KBM-7 (cell line): ENCODE measurements at places on chromosomes 5 and 9.

DNA sequence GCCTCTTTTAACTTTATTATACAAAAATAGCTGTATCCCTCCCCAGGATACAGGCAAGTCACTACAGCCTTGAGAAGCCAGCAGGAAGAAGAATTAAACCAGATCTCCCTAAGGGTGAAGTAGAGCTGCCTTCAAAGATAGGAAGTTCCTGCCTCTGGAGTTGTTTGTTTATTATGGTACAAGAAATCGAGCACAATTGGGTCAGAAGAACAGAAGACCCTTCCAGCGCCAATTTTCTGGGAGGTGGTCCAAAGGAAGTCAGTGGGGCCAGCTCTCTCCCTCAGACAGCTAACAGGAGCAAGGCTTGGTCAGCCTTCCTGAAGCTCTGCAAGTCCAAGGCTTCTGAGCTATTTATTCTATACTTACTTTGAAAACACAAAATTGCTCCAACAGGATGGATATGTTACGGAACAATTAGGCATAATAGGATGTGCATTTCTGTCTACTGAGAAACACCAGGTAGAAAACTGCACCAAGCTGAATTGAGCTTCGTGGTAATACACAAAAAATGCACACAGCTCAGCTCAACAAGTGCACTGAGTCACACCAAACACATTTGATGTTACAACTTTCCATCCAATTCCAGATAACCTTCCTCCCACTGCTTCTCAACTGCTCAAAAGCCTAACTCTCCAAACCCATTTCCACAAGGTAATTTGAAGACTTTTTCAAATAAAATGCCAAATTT, 16.0 kb downstream of the SERINC5 start:
- DNase-seq, result no peak

GRCh38 chr5:56575821-56576220, 239.5 kb upstream of the MAP3K1 start:
- DNase-seq, result no peak

GRCh38 chr9:137955224-137955570, 77.6 kb downstream of the CACNA1B start:
- DNase-seq, result no peak

DNA sequence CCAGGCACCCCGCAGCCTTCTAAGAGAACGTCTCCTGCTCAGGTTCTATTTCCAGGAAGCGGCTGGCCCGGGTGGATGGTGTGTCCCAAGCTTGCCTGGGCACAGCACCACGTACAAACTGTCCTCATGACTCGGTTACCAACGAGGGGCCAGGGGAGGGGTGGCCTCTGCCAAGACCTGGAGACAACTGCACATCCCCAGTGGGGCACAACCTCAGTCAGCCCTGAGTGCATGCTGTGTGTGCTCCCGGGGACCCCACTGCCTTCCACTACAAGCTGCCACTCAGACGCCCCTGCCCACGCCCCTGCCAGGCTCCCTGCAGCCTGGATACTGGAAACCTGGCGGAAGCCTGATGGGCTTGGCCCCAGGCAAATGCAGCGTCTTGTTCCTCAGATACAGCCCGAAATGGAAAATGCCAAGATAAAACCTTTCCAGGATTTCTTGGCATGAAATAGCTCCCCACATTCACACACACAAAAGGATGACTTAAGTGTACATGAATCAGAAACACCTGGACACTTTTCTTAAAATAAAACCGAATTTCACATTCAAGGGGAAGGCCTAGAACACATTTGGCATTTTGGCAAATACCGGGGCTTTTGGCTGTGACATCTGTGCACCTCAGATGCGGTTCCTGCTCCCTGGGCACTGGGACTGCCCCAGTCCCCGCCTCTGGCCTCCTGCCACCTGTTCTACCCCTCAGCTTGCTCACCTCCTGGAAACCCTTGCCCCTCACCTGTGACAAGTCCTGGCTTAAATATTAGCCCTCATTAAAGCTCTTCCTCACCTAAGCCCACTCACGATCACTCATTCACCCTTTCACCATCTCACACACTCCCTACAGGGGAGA, 62.5 kb downstream of the COL23A1 start:
- DNase-seq, result no peak

GRCh38 chr5:6488021-6488420, 39.4 kb downstream of the UBE2QL1 start:
- no peak for DNase-seq

DNA sequence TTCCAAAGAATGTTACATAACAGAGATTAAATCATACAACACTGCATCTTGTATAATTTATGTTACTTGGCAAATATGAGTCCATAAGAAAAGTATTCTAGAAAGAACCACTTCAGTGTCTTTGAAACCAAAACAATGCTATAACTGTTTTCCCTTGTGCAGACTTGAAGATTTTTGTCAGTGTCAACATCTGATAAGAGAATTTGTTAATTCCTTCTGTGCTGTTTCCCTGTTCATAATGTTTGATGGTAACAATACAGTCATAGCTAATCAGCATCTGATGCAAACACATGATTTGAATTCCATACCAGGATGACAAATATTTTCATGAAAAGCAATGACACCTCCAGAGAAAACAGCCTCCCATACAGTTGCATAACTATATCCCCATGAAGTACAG, 306.8 kb downstream of the SEMA5A start:
- DNase-seq, result no peak

DNA sequence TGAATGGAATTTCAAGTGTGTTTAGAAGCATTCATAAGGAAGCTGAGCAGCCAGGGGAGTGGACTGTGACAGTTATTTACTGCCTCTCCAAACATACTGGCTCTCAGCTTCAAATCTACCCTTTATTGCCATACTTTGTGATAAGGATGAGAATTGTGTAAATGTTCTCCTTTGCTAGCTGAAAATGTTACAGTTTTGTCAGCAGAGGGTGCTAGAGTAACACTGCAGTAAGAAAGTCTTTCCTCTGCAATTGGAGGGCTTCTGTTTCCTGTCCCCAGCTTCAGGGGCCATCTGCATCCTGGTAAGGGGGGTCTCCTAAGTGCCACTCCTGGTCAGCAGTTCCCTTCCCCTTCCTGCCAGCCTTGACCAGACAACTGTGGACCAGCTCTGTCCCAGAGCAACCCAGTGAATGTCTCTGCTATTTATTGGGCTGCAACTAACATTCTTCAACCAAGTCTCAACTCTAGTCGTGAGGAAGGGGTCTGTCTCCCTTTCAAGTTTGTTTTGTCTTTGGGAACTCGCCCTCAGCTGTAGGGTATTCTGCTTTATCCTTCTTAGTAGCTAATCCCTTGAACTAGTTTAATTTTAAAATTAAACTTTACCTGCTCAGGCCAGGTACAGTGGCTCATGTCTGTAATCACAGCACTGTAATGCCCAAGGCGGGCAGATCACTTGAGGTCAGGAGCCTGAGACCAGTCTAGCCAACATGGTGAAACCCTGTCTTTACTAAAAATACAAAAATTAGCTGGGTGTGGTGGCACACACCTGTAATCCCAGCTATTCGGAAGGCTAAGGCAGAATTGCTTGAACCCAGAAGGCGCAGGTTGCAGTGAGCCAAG, 45.3 kb downstream of the RAPGEF6 start:
- peak; percentile 63 for DNase-seq

DNA sequence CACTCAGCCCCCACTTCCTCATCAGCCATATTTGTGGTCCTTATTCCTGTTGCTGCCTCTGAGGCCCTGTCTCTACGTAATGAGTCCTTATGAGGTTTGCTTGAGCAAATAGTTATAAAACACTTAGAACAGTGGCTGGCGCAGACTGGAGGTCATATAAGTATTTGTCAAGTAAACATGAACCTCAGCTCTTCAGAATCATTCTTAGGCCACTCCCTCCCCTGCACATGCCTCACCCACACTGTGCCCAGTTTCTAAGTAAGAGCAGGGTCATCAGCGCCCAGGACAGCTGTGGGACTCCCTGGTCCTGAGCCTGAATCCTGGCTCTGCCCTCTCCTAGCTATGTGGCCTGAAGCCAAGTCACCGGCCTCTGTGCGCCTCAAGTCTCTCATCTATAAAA, 4.0 kb downstream of the ST6GALNAC4 start:
- DNase-seq, result no peak

GRCh38 chr9:23255346-23255745, 570.7 kb downstream of the ELAVL2 start:
- DNase-seq, result no peak

GRCh38 chr9:9783211-9783610, 829.6 kb downstream of the PTPRD start:
- DNase-seq, result no peak

DNA sequence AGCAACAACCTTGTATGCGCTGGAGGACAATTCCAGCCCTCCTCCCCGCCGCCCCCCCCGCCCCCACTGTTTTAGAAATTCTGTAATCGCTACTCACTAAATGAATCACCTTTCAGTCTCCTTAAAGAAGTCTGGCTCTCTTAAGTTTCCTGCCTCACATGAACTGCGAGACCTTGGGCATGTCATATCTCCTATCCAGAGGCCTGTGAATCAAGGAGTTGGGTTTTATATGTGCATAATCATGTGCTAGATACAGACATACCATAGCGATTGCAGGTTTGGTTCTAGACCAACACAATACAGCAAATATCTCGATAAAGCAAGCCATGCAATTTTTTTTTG, 337 bp upstream of the DMAC1 start:
- DNase-seq, result no peak

DNA sequence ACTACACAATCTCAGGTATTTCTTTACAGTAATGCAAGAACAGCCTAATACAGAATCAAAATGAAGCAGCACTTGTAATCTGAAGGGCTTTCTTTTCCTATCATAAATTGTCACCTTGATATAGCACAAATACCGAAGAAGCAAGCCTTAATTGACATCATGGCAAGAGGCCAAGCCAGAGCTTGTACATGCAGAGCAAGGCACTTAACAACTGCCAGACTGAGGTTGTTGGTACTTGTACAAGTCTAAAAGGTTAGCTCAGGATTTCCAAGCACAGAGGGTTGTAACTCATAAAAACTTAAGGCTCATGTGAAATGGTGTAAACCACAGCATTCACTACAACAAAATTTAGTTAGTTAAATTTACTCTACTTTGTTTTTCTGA, 158.8 kb upstream of the SPEF2 start:
- no peak for DNase-seq

DNA sequence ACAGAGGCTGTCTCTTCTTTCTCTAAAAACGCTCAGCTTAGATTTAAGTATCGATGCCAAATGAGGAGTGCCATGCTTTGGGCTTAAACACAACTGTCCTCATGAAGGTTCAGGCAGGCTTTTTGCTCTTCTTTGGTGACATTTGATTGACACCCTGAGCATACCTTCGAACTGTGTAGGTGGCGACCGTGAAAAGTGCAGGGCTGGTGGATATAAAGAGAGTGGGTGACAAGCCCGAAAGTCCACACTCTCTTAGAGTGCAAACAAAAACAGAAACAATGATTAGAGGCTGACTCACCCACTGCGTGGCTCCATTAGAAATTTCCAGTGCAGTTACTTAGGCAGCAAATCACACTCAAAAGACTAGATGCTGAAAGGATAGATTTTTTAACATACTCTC, 141.7 kb downstream of the SYK start:
- no peak for DNase-seq

GRCh38 chr9:132068605-132069004, 11.1 kb downstream of the MED27 start:
- no peak for DNase-seq

GRCh38 chr5:146447734-146448380, 724 bp downstream of the TCERG1 start:
- peak; percentile 60 for DNase-seq

- no peak for DNase-seq
Observed at GRCh38 chr5:111528056-111528455, 15.7 kb upstream of the STARD4 start.

- no peak for DNase-seq
Observed at GRCh38 chr5:150068472-150068871, 17.9 kb downstream of the CSF1R start.

GRCh38 chr9:136484153-136485048, 1.6 kb upstream of the SEC16A start:
- no peak for DNase-seq

GRCh38 chr9:134287591-134288491, 38.4 kb upstream of the RXRA start:
- DNase-seq, result no peak

GRCh38 chr5:112087222-112087621, 330.2 kb upstream of the NREP start:
- DNase-seq, result no peak

GRCh38 chr9:105132606-105133005, 111.8 kb upstream of the SLC44A1 start:
- no peak for DNase-seq

DNA sequence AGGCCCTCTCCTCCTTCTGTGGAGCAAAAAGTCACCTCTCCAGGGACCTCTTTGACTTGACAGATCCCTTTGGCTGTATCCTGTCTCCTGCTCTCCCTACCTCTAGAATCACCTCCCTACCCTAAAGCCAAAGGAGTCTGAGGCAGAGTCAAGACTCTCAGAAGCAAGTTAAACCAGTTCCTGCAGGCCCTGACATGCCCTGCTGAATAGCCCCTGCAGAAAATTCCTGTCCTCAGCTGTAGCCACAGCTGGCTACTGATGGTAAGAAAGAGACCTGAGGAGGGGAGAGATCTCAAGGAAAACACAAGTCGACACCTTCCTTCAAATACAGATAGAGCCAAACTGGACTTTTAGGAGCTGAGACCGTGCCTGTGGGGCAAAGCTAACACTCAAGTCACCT, 23.7 kb upstream of the UBAP2 start:
- peak; percentile 21 for DNase-seq

DNA sequence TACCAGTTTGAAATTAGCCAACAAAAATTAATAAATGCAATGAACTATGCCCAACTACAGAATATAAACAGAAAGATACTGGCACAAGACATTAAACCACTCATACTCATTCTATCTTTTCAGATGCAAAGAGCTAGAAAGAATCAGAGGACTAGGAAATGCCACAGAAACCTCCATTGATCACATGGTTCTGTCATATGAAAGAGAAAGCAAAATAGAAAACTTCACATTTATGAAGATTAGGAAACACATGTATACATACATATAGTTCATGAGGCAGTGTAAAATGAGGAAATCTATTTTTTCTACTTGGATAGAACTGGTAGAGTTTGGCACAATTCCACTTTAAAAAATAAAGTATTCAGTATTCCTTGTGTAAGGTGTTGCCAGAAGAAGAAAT, 275.1 kb upstream of the PTGER4 start:
- DNase-seq, result peak; percentile 23

- DNase-seq, result no peak
Observed at GRCh38 chr5:1158647-1159340, 42.6 kb upstream of the SLC6A19 start.

DNA sequence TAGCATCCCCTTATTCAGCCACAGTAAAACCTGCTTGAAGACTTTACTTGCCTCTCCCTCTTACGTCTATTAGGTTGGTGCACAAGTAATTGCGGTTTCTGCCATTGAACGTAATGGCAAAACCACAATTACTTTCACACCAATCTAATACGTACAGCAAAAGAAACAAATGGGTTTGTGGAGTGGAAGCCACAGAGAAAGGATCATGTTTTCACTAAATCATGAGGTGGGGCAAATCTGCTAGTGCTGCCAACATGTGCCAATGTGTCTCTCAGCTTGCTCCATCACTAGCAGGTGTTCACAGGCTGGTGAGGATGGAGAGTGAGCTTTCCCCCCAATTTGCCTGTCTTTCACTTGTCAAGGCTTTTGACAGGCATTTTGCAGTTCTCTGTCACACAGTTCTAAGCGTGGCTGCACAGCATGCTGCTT, 15.9 kb downstream of the DMAC1 start:
- DNase-seq, result no peak
